Activated CD8-positive, alpha-beta T cell treated with anti-CD3 and anti-CD28 coated beads, Interleukin-2, amount 10 ng/mL, durations not matched to agents 7 days and 5 days (primary cell): ENCODE measurements at places on chromosomes 2 and 18.

GRCh38 chr2:139925903-139926302 lies 1145.7 kb upstream of the NXPH2 start:
- DNase-seq: no peak

DNA sequence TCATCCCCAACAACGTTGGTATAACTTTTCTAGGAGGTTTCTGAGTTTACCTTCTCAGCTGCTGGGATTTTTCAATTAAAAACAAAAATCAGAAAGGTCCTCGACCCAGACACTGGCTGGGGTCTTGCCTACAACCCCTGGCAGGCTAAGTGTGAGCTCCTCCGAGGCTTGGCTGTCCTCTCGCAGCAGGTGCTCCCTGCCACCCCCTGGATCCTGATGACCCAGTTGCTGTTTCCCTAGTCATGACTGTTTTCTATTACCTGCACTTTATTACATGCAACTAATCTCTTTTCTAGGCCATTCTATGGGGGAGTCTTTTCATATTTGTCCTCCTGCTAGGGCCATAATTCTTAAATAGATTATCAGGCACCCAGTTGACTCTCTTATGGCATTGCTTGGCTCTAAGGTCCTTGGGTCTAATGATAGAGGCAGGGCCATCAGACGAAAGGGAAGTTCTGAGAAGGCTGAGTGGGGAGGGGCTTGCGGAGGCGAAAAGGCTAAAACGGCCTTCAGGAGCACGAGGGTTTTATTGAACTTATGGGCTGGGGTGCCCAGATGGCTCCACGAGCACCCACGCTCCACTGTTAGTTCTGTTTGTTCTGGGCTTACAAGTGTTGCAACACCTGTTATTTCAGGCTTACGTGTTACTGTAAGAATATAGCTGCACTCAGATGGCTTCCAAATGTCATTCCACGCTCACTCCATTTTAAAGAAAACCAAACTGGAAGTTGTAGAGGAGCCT lies 166.0 kb downstream of the NCK2 start:
- DNase-seq: no peak

GRCh38 chr2:209146682-209147320 lies 277.0 kb upstream of the MAP2 start:
- DNase-seq: no peak

DNA sequence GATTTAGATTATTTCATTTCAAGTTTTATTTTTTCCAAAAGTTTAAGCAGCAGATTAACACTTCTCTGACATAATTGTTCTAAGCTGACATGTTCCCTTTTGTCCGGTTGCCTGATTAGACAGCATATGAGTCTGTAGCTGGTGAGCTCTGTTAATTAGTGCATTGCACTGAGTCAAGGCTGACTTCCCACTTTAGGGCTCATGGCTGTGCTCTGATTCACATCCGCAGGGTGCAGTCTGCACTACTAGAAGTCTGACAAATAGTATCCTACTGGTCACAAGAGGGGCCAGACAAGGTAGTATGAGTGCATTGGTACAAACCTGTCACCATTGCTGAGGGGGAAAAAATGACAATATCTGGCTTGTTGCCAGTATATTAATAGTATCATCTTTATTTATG lies 443.9 kb upstream of the ZNF804A start:
- DNase-seq: no peak

DNA sequence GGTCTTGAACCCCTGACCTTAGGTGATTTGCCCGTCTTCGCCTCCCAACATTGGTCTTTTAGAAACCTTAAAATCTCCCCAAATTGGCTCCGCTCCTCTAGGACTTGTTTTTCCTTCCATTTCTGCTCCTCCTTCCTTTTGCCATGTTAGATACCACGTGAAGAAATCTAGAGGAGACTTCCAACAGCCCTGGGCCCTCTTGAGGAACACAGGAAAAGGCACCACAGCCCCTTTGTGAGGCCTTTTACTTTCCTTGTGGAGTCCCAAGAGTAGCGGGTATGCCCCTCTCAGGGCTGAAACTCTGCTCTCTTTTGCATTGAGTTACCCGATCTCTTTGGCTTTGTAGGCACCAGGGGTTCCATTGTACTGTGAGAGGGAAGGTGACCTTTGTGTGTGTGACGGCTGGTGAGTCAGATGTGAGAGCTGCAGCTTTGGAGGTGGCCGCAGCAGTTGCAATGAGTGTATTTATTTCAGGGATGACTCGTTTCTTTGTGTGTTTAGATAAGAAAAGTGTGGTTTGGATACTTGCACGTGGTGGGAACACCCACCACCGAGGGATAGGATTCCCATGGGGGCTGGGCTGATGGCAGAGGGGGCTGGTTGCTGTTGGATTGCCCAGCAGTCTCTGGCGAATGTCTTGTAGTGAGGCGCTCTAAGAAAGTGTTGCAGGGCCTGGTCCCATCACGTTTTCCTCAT lies 218.4 kb upstream of the HS6ST1 start:
- DNase-seq: no peak

DNA sequence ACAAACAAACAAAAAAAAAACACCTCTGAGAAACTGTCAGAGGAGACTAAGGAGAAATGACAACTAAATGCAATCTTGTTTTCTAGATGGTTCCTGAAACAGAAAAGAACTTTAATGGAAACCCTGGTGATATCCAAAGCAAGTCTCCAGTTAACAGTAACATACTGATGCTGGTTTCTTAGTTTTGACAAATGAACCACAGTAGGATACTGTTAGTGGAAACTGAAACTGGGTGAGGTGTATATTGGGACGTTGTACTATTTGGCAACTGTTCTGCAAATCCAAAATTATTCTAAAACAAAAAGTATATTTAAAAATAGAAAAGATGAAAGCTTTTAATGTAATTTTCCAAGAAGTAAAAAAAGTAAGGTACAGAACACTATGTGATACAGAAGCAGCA lies 11.4 kb downstream of the SESTD1 start:
- DNase-seq: no peak

DNA sequence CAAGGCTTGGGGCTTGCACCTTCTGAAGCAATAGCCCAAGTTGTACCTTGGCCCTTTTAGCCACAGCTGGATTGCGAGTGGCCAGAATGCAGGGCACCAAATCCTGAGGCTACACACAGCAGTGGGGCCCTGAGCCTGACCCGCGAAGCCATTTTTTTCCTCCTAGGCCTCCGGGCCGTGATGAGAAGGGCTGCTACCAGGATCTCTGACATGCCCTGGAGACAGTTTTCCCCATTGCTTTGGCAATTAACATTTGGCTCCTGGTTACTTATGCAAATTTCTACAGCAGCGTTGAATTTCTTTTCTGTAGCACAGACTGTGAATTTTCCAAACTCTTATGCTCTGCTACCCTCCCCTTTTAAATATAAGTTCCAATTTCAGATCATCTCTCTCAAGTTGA lies 54.5 kb downstream of the MOCOS start:
- no peak for DNase-seq

DNA sequence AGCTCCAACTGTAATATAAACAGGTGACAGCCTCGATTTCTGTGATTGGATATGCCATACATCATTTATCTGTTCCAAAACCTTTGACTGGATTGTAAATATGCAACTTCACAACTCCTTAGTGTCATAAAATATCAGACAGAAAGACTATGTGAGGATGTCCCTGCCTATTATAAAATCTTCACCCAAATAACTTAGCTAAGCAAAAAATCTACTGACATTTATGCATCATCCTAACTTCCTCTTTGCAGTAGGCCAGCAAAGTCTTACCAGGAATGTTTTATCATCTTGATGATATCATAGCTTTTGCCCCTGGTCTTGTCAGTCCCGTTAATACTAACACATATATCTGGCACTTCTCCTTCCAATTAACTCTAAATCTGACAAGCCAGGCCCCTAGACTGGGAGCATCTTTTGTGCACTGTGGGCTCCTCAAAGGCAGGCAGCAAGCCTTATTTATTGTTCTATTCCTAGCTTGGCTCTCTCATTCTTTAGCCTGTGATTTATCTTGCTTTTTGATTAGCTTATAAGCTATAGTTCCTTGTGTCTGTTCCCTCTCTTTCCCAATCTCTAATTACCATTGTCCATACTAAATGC lies 356.5 kb upstream of the HNMT start:
- no peak for DNase-seq

DNA sequence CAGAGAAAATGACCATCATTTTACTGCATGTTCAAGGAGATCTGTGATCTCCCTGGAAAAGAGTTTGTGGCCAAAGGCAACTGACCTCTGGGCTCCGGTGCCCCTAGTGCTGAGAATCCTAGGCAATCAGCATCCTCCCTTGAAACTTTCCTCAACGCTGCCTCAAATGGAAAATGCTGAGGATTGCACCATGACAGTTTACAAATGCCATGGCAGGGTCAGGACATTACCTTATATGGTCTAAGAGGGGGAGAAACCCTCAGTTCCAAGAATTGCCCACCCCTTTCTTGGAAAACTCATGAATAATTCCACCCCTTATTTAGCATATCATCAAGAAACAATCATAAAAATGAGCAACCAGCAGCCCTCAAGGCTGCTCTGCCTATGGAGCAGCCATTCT lies 48.3 kb downstream of the ALPK2 start:
- DNase-seq: no peak

GRCh38 chr18:34976534-34976898 lies 64.7 kb upstream of the MAPRE2 start:
- no peak for DNase-seq

GRCh38 chr2:226915846-226916360 lies 80.0 kb downstream of the RHBDD1 start:
- no peak for DNase-seq

GRCh38 chr2:69535817-69536241 lies 98.6 kb upstream of the NFU1 start:
- no peak for DNase-seq

DNA sequence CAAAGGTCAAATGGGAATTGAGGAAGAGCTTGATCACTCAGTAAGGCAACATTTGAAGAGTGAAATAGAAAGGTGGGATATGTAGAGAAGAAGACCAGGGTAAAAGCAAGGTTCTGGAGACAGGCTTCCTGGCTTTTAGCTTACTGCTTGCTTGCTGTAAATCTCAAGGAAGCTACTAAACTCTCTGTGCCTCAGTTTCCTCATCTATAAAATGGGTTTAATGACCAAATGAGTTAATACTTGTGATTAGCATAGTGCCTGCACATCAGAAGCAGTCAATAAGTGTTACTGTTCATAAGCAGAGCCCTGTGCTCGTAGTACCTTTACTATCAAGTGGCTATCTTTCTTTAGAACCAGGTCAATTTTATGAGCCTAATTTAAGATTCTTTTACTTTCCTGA lies 222.2 kb upstream of the ITGA4 start:
- DNase-seq: no peak

GRCh38 chr2:207473049-207473930 lies 56.5 kb upstream of the CREB1 start:
- peak; percentile 67 for DNase-seq

- no peak for DNase-seq
Measured at GRCh38 chr2:196104066-196104465, 35.4 kb upstream of the DNAH7 start.

DNA sequence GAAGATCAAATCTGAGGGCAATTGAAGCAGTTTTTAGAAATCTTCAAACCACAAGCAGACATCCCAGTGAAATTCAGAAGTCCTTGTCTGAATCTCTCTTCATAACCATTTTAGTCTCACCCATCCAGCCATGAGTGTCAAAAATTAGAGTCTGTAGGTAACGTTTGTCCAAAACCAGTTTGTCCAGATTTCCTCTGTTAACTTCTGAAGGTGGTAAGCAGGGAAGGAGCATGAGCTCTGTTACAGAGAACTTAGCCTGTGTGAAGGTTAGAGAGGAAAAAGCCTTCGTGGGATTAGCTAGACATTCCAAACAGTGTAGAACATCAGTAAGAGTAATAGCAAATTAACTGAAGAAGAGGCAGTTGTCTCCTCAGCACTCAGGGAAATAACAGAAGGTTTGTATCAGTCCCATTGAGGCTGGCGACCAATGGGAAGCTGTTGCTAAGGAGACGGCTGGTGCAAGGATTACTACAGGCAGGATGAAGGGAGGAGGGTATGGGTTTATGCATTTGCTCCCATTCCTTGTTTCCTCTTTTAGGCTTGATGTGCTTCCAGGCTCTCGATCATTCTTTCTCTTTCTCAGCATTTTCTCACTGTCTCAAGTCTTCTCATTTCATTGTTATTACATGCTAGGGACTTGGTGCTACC lies 8.7 kb upstream of the GPR155 start:
- no peak for DNase-seq

GRCh38 chr2:201872591-201872990 lies 66.3 kb downstream of the CDK15 start:
- DNase-seq: no peak

GRCh38 chr2:131056932-131057287 lies 36.4 kb downstream of the FAM168B start:
- DNase-seq: no peak

DNA sequence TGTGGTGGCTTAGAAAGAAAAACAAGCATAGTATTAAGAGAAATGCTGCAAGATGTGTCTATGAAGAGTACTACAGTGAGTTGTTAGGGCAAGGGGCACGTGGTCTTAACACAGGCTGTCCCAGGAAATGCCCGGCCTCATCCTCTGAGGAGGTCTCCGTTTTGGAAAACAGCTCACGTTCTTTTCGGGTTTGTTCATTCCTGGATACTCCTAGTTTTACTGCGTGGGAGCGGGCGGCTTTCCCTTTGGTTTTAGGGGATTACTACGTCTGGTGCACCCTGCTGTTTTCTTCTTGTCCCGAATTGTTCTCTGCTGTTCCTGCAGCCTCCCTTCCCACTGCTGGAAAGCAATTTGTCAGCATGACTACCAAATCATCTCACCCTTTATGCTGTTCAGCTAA lies 55.5 kb upstream of the RAB6D start:
- no peak for DNase-seq

DNA sequence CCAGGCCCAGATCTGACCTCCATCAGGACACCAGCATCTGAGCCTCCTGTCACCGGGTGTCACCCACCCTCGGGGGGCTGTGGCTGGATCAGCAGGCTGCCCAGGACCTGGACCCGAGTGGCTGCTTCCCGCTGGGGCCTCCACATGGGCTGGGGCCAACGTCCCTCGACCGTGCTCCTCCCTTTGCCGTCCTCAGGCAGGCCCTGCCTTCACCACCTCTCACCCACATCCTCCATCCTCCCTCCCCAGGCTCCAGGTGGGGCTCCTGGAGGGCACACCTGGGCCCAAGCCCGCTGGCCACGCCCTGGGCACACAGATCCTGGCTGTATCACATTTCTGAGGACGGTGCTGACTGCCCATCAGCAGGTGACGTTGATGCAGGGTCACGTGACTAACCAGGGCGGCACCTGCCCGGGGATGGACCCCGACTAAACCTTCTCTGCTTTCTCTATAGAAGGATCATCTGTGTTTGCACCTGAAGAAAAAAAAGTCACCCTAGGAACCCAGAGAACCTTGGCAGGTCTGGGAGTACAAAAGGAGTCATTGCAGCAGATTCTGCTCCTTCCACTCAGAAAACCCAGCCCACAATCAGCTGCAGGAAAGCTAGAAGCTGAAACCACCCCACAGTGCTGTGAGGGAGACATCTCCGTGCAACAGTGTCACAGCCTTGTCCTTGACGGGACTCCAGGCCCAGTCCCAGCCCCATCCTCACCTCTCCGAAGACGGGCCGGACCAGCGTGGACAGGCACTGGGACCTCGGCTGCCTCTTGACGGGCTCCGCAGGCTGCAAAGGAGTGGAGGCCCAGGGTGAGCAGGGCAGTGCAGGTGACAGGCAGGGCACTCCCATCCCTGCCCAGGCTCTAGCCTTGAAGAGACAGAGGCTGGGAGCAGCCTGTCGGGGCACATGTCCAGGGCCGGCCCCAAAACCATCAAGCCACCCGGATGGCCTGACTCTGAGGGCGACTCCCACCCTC lies 11.2 kb downstream of the STK25 start:
- DNase-seq: no peak
